Activated naive CD4-positive, alpha-beta T cell treated with anti-CD3 and anti-CD28 coated beads, Interleukin-2, amount 50 U/mL, for 72 hours (primary cell): ENCODE measurements at places on chromosomes 11 and 22. TPM values are rescaled to one million over a fixed set of nuclear protein-coding genes. Genes with fewer than 3 reads are reported as not detected.

The PNPLA3 gene
- 0.39 TPM for total RNA-seq

The NCF4 gene
- total RNA-seq: 7.0 TPM

The OSM gene
- 16.1 TPM for total RNA-seq

The YPEL1 gene
- total RNA-seq: 4.9 TPM

The AMOTL1 gene
- 0.25 TPM for total RNA-seq

The SCGB2A2 gene
- not detected for total RNA-seq

The GAL3ST3 gene
- 1.1 TPM for total RNA-seq

The RIC8A gene
- total RNA-seq: 179 TPM

The SMTNL1 gene
- not detected for total RNA-seq
